ENCODE measurements at places on chromosomes 1 and 21.
A peak's percentile ranks its signal among the peaks of the same experiment; 100 is the strongest.

GRCh38 chr1:7408771-7409150, 362.3 kb upstream of the VAMP3 start:
- no peak for DNase-seq

DNA sequence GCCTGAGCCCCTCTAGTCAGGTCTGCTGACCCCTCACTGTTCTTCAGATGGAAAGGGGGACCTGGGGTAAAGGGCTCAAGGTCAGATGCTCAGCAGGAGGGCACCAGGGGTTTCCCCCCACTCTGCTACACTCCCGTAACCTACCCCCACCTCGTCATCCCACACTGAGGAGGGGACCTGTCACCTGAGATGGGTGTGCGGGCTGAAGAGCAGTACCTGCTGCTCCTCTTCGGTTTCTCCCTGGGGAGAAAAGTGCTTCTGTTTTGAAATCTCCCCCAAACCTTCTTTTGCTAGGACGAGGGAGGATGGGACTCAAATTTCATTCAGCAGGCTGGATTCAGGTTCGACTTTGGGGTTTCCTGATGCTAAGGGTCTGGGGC, 65.2 kb downstream of the SYT2 start:
- no peak for DNase-seq

DNA sequence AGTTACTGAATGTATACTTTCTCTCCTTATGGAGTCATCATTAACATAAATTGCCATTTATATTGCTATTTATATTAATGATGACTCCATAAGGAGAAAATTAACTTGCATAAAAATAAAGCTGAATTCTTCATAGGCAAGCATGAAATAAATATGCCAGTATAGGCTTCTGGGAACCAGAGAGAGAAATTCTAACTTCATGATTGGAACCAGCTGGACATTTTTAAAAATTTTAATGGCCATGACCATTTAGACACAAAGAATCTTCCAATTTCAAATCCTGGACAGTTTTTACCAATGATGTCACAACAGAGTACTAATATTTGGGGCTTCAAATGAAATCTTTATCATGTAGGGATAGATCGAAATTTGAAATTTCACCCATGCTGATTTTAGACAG, 268.7 kb downstream of the PTGER3 start:
- DNase-seq, result no peak

DNA sequence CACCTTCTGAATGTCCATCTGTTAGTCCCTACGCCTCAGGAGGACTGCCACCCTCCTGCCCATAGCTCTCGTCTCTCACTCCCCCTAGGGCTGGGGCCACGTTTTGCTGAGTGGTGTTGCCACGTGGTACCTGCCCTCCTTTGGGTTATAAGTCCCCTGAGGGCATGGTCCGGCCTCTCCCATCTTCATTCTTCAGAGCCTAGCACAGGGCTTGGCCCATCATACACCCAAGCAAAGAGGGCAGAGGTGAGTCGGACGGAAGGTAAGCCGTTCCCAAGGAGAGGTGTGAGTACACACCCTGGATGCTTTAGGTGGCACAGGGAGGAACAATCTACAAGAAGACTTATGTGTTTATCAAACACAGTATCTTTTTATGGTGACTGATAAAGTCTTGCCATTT, 10.9 kb downstream of the PADI2 start:
- no peak for DNase-seq

GRCh38 chr1:179663810-179664209, 72.2 kb downstream of the TDRD5 start:
- DNase-seq, result no peak

DNA sequence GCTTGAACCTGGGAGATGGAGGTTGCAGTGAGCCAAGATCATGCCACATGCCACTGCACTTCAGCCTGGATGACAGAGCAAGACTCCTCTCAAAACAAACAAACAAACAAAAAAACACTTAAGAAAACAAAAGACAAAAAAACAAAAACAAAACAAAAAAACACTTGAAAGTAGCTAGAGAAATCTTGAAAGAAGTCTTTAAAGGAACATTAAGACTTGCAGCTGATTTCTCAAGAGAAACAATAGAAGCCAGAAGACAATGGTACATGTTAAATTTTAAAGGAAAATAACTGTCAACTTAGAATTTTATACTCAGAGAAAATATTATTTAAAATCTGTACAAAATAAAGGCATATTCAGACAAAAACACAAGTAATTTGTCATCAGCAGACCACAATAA, 71.3 kb downstream of the HLX start:
- peak; percentile 26 for DNase-seq

GRCh38 chr1:223707256-223708000, 4.9 kb upstream of the CAPN2 start:
- peak; percentile 100 for DNase-seq

GRCh38 chr1:231393668-231394067, 28.4 kb downstream of the EGLN1 start:
- peak; percentile 45 for DNase-seq

GRCh38 chr1:163069655-163070277, 605 bp downstream of the RGS4 start:
- DNase-seq, result no peak

DNA sequence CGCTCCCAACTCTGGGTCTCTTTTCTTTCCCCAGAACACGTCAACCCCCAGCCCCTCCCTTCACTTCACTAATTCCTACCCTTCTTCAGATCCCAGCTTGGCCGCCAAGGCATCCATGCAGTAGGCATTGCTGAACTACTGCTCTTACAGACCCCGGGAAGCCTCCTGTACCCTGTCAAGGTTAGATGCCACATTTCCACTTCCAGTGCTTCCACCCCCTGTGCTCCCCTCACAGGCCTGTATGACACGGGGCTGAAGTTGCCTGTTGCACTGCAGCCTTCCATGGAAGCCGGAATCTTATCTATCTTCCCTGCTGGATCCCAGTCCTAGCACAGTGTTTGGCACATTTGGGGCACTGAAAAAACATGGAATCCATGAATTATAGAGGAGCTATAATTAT, 99.0 kb upstream of the SOD1 start:
- no peak for DNase-seq

- peak; percentile 80 for DNase-seq
These were observed at the start of gene SNX7 for GRCh38 chr1:98661544-98662355. Gene SNX7, plus strand, starts transcription at chr1:98661721. Its CDS starts 11 bp downstream, at chr1:98661732.

DNA sequence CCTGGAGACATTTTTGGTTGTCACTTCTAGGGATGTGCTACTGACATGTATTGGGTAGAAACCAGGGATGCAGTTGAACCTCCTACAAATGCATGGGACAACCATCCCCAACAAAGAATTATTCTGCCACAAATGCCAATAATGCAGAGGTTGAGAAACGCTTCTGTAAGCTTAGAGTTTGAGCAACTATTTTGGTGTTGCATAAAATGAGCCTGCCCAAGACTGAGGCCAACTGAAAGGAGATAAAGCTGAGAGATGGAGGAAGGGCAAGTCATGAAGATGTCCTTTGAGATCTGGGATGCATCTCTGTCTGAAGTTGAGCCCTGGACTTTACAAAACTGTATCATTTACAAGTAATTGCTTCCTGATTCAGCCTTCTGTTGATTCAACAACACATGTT, 106.9 kb downstream of the KCNJ15 start:
- DNase-seq, result no peak

DNA sequence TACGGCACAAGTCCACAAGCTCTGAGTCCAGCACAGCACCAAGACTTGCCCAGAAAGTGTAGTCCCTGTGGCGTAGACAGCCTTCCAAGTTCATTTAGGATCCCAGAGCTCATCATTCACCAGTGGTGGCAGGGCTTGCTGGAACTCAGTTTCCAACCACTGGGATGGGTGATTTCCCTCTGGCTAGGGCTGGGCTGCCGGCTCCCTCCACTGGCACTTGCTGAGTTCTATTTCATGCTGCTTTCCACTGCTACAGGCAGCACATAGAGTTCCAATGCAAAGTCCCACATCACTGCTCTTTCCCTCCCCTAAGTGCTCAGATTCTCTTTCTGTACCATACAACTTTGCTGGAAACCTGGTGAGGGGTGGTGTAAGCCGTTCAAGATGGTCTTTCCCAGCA, 510.3 kb upstream of the TMPRSS15 start:
- DNase-seq, result no peak

GRCh38 chr1:217889401-217889800, 258.3 kb downstream of the SPATA17 start:
- peak; percentile 4 for DNase-seq

DNA sequence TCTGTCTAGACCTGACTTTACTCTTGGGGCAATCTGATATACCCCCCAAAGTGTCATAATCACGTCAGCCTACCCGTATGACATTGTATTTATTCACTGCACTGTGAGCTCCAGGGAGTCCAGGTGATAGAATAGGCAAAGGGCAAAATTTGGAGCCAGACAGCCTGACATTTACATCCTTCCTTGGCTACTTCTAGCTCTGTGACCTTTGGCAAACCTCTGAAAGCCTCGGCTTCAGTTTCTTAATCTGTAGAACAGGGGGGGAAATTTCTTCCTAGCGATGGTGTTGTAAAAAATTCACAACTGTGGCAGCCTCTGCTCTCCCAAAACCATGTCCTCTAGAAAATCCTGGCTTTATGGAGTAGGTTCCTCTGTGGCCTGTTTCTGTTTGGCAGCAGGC, 240.9 kb downstream of the KIF26B start:
- DNase-seq, result no peak

DNA sequence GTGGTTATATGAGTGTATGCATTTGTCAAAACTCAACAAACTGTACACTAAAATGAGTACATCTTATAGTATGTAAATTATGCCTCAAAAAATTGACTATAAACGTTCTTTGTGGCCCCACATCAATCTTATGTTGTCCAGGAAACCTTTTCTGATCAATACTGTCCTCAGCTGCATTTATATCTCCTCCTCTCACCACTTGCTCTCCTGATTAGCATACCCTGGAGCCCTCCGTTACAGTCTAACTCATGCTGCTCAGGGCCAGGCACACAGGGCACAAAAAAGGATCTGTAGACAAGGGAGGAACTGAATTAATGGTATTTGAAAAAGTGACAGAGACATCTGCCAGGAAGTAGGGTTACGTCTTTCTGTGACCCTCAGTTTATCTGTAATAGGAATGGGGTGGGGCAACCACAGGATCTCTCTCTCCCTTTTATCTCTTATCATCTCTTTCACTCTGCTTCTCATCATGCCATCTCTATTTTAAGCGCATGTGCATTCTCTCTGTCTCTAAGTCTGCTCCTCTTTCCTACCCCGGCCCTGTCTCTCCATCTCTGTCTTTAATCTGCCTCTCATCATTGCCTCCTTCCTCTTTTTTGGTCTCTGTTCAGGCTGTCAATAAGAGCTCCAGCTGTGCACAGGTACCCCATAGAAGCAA, 7.0 kb upstream of the TAL1 start:
- DNase-seq, result no peak

GRCh38 chr1:54227091-54227602, 27.2 kb downstream of the MRPL37 start:
- DNase-seq, result peak; percentile 73

GRCh38 chr1:93448292-93448982, 519 bp downstream of the FNBP1L start:
- peak; percentile 49 for DNase-seq

GRCh38 chr1:53166366-53166765, 23.9 kb upstream of the SLC1A7 start:
- DNase-seq, result no peak

DNA sequence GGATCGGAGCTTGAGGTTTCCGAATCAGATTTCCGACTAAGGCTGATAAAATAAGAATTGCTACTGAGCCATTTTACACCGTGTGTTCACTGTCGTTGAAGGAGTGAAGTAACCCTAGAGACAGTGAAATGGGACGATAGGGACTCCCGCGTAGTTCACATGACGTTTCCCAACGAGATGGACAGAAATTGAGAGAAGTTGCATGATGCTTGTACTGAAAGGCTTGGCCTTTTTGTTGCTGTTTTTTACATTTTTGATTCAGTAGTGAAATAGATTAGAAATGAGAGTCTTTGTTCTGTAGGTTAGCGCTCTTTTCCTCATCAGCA, 1.2 kb downstream of the KHDRBS1 start:
- no peak for DNase-seq

All from mesenchymal stem cell (in vitro differentiated cells and primary cell).